Activated T-helper 17 cell treated with anti-CD3 and anti-CD28 coated beads, Interleukin-2, amount 50 U/mL, for 72 hours (primary cell): ENCODE measurements at places on chromosomes 11 and 22. TPM values are rescaled to one million over a fixed set of nuclear protein-coding genes. Genes with fewer than 3 reads are reported as not detected.

GRCh38 chr11:123051634-123052033, 10.3 kb downstream of the HSPA8 start:
- ATAC-seq: no peak

Gene OR8G1
- not detected for total RNA-seq

Gene OTOG
- total RNA-seq: not detected

DNA sequence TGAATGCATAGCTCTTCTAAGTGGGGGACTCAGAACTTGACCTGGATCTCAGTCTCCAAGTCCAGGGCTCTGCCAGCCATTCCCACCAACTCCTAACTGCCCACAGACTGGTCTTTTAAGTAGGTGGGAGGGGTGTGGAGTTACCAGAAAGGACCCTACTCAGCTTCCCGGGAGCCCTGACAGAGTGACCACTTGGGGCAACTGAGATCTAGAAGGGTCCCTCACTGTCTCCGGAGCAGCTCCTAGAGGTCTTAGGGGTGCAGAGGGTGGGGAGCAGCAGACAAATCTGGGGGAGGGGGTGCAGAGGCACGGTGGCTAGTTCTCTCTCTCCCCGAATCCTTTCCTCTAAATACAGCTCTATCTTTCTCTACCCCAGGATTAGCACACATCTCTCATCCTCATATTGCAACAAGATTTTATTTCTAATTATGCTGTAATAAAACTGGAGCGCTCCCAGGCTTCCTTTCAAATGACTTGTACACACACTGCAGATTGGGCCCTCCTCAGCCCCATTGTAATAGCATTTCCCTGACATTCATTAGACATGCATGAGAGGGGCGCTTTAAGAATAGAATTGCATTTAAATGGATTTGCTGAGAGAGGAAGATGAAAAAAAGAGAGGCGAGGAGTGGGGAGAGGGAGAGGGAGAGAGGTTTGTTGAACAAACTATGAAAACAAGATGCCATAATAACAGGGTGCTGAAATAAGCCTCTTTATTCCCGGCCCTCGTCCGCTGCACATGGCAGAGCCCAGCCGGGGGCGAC, 219.0 kb downstream of the CEP164 start:
- no peak for ATAC-seq
